Activated CD8-positive, alpha-beta memory T cell treated with anti-CD3 and anti-CD28 coated beads for 4 hours (primary cell): ENCODE measurements at places on chromosomes 12 and 14.

DNA sequence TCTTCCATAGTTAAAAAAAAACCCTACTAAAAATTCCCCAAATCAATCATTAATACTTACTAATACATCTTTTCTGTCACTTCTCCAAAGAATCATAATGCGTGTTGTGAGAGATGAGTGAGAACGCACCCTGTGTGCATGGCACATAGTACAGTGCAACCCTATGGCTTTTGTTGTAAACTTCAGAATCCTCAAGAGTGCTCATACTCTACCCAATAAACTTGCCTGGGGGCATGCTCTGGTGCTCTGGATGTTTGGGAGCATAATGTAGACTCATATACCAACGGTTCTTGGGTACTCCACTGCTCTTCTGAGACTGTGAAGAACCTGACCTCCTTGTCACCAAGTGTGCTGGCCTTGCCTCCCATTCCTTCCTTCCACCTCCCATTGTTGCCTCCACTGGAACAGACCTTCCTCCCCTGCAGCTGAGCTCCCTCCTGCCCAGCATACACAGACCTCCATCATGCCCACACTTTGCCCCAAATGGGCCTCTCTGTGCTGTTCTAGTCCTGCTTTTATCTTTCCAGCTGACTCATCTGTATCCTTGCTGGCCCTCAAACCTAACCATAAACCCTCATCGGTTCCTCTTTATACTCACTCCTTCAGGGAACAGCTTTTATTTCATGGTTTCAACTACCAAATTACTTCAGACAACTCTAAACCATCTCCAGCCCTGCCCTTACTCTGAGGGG lies 8.9 kb downstream of the DCP1B start:
- DNase-seq, result no peak

- DNase-seq, result no peak
These were observed 58.0 kb upstream of the DAAM1 start for GRCh38 chr14:59130462-59130861.

GRCh38 chr12:18424857-18425256 lies 163.5 kb downstream of the PIK3C2G start:
- DNase-seq, result no peak

- no peak for DNase-seq
These were observed 172.2 kb downstream of the FLRT2 start for GRCh38 chr14:85702191-85702590.

DNA sequence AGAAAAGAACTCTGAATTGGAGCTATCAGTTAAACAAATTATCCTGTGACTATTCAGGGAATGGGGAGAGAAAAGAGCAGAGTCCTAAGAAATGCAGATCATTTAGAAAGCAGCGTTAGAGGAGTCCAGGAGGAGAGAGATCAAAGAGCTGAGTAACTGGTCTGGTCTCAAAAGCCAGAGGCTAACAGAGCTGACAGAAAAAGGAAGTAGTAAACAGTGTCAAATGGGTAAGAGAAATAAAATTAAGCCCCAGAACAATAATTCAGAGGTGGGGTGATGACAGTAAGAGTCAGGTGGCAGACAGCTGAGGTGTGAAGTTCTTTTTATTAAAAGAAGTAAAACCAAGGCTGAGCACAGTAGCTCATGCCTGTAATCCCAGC lies 19.3 kb downstream of the GXYLT1 start:
- DNase-seq, result no peak

DNA sequence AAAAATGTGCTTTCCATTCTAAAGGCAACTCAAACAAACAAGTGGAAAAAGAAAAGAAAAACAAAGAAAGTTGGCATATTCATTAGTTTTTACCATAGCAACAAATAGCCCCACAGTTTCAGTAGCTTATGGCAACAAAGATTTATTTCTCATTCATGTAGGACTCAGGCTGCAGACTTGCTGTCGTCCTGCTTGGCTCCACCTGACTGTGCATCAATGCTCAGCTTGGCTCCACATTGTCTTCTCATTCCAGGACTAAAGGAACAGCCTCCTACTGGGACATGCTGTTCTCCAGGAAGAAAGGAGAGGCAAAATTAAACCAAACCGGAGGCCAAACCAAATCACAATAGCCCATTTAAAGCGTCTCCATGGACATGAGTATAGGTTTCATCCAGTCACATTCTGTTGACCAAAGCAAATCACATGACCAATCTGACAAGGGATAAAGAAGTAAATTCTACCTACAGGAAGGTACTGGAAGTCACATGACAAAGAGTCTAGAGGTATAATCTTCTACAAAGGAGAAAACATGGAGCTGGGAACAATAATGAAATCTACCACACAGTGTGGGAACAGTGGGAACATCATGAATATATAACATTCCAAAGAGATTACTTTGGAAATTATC lies 222.5 kb downstream of the PIK3C2G start:
- DNase-seq, result no peak

DNA sequence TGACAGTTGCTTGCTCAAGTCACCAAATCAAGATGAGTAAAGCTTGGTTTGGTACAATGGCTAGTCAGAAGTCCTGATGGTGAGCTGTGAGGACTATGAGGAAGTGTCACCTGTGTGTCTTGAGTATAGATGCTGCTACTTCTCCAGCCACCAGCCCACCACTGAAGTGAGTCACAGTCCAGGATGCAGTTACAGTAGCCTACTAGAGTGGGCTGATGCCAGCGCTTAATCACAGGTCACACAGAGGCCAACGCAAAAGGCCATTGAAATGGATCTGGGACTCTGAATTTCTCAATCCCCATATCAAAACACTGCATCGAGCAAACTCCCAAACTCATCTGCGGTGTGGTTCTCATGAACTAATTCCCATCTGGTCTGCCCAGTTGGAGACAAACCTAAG lies 223.1 kb downstream of the ANO6 start:
- no peak for DNase-seq

GRCh38 chr14:55416866-55417265 lies 5.2 kb upstream of the ATG14 start:
- no peak for DNase-seq

DNA sequence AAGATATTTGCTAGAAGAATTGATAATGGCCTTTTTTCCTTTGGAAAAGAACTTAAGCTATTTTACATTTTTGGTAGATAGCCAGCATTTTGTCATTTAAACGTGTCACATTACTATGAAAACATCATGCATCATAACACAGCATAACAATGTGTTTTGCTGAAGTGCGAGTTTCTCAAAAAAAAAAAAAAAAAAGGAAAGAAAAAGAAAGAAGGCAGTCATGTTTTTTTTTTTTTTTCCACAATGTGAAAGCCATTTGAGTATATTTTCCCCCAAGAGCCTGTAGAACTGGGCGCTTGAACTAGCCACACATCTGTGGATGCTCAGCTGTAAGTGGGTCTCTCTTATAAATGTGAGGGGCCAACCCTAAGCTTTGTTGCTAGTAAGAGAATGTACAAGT lies 300.1 kb downstream of the AKAP6 start:
- no peak for DNase-seq

- DNase-seq, result no peak
These were observed 10.4 kb downstream of the KCNJ8 start for GRCh38 chr12:21764065-21764464.

DNA sequence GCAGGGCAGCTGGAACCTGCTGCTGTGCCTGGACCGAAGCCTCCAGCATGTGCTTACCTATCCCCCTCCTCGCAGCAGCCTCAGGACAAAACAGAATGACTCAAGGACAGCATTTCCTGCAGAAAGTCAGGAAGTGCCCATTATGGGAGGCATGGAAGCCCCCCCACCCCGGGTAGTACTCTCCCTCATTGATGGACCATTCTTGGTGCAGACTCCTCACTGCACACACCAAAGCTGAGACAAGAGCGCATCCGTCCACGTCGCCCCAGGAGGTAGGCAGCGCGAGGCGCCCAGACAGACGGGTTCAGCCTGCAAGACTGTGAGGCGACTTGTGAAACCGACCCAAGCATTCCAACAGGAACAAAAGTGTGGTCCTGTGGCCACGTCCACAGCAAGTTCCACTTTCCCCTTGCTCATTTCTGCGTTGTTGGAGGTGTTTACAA lies 243.9 kb upstream of the ATXN7L3B start:
- no peak for DNase-seq

DNA sequence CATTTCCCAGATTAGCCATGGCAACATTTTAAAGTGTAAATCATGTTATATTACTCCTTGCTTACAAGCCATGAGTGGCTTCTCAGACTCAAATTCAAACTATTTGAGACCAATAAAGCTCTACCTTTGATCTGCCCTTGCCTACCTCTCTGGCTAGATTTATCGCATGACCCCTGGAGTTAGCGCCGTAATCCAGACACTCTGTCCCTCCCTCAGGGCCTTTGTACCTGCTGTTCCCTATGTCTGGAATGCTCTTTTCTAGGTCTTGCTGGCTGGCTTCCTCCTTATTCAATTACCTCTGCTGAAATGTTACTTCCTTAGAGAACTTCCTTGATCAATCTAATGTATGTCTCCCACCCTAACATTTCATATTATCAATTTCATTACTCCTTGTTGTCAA lies 16.3 kb downstream of the SIX4 start:
- no peak for DNase-seq

GRCh38 chr12:32290411-32290810 lies 108.9 kb upstream of the FGD4 start:
- no peak for DNase-seq

GRCh38 chr14:105430565-105430964 lies 10.9 kb downstream of the MTA1 start:
- no peak for DNase-seq

DNA sequence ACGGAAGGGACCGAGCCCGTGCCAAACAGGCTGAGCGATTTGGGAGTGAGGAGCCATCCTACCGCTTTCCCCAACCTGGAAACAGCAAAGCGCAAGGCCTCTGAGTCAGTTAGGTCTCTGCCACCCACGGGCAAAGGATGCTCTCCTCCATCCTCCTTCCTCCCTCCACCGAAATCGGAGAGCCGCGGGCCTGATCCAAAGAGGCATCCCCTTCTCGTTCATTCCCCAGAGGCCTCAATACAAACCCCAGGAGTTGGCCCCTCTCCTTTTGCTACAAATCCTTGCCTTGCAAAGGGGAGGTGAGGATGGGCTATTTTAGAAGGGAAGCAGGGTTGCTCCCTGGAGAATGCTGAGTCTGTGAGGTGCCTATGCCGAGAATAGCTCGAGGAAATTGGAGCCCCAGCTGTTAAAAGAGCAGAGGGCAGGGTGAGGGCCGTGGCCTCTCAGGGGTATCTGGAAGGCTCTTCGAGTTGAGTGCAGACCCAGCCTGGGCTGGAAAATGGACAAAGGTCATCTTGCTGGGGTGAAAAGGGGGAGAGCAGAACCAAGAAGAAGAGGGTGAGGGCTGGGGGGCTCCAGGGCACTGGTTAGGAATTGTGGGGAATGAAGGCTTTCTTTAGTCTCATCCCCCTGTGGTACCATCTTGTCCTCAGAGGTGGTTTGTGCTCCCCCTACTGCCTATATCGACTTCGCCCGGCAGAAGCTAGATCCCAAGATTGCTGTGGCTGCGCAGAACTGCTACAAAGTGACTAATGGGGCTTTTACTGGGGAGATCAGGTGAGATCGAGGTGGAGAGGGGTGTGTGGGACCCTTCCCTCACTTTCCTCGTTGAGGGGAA lies 1.1 kb downstream of the TPI1 start:
- DNase-seq, result no peak

GRCh38 chr12:111597831-111598636 lies 1.1 kb downstream of the ATXN2 start:
- no peak for DNase-seq

GRCh38 chr14:72892103-72892878 lies 1.6 kb downstream of the DPF3 start:
- no peak for DNase-seq

DNA sequence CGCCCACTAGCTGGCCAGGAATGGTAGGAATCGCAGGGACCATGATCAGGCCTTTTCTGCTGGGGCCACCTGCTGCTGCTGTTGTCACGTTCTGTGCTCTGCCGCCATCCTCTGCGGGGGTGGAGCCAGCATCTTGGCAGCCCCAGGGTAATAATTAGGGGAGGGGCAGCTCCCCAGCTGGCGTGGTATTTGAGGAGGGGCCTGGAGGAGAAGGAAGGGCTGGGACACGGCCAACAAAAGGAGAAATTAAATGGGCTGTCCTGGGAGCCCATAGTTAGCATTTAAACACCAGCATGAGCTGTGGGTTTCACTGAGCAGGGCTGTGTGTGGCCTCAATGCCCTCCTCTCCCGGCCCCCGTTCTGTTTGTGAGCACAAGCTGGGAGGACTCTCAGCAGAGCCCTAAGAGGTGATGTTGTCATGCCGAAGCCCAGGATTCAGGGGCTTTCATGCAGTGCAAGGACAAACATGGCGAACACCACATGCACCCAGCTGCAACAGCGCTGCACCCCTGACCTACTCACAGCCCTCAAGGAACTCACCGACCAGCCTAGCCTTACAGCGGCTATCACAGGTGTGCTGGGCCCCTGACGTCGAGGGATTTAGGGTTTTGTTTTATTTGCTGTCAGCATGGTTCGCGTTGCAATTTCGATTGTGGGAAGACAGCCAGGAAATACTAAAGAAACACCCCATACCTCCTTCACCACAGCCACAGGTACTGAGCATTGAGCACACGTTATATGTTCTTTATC lies 324.3 kb downstream of the CACNA1C start:
- no peak for DNase-seq

GRCh38 chr12:47868041-47868440 lies 36.8 kb downstream of the VDR start:
- DNase-seq, result no peak
